GM20000 (cell line): ENCODE measurements at places on chromosomes 7 and 10.

- DNase-seq = no peak
These were observed 173.5 kb downstream of the KCNMA1 start for GRCh38 chr10:77463967-77464745.

DNA sequence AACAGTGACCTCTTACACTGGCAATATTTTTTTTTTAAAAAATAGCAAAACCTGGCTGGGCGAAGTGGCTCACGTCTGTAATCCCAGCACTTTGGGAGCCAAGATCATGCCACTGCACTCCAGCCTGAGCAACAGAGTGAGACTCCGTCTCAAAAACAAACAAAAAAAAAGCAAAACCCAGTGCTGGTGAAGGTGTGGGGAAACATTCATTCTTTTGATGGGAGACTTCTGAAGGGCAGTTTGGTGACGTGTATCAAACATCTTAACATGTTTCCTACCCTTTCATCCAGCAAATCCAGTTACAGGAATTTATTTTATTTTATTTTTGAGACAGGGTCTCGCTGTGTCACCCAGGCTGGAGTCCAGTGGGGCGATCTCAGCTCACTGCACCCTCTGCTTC, 58.0 kb downstream of the CHST3 start:
- no peak for DNase-seq

DNA sequence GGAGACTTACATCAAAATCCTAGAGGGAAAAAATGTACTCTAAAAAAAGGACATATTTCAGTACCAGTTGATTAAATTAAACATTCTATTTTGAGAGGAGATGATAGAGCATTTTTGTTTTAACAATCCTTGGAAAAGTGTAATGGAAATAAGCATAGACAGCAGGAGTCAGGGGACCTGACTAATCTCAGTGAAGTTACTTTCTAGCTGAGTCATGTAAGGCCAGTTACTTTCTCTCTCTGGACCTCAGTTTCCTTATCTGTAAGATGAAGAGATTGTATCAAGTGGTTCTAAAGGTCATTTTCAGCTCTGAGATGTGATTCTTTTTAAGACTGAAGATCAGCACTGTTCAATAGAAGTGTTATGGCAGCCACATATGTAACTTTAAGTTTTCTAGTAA, 44.1 kb downstream of the VTI1A start:
- DNase-seq = no peak

- DNase-seq = no peak
These were observed 1.3 kb downstream of the FAM20C start for GRCh38 chr7:193481-194251.

GRCh38 chr10:8502573-8502972, 448.1 kb downstream of the GATA3 start:
- no peak for DNase-seq

DNA sequence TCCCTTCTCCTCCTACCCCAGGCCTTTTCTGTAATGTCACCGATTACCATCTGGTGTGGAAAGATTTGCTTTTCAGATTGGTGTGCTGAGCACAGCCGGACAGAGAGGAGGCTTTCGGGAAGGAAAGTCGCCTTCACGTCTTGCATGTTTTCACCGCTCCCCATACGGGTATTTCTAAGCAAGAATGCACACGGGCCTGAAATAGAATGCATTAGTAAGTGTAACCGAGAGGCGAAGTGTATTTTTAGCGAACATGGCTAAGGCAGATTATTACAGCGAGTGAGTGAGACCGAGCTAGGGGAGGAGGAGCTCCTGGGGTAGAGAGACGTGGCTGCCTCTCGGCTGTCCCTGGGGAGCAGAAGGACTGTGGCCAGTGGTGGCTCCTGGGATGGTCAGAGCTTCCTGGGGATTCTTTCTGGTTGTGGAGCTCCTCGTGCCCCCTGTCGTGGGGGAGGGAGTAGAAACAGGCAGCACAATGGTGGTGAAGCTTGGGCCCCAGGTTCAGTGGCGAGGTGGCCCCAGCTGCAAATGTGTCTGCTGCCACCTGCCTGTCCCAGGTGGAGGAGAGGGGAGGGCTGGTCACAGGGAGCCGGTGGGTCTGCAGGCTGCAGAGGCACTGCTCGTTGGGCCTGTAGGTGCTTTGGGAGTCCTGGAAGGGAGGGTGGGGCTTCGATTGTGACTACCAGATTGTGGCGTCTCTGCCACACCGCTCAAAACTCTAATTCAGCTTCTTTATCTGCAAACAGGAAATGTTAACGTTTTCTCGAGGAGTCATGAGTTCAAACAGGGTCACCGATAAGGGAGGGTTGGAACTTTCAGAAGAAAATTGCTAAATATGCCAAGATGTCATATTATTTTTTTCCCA, 135.8 kb downstream of the CAMK1D start:
- peak; percentile 67 for DNase-seq

DNA sequence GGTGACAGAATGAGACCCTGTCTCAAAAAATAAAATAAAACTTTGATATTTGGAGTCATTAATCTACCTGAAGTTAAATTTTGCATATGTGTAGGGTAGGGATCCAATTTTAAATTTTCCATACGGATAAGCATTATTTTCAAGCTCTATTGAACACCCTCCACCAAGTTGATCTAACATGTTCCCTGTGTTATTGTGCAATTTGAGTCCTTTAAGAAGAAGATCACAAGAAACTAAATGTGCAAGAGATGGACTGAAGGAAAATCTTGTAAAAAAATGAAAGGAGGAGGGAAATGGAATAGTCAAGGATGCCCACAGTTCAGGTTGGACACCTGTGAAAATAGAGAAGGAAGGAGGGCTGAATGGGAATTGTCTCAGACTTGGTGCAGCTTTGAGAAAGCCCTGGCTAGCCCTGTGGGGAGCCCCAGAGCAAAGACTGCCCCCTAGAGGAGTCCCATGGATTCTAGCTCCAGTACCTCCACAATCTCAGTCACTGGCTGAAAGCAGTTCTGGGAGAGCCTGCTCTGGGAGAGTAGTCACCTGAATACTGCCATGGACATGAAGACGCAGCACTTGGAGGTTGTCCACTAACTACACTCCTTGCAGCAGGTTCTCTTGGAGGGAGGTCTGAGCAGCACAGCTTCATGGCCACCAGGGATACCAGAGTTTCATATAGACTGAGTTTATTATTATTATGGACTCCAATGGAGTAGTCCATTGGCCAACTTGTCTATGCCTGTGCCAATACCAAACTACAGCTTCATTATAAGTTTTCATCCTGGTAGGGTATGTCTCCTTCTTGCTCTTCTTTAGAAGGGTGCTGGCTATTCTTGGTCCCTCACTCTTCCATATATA, 5.7 kb upstream of the TIAL1 start:
- DNase-seq = peak; percentile 42

GRCh38 chr7:498678-499641, 20.7 kb downstream of the PDGFA start:
- no peak for DNase-seq

DNA sequence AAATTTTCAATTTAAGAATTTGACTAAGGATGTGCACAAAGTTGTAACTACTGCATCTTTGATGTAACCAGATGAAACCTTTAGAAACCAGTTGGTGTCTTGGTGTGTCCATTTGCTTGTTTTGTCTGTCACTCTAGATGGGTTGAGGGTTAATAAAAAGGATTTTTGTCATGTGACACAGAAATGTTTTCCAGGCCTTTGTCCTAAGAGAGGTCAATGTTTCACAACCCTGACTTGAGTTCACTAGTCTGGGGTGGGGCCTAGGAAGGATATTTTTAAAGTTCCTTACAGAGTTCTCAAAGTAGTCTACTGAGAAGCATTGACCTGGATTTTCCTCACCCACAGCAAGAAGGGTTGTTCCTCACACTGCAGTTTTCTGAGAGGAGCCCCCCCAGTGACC, 90.3 kb downstream of the HERPUD2 start:
- no peak for DNase-seq

- no peak for DNase-seq
These were observed 15.9 kb downstream of the NMT2 start for GRCh38 chr10:15152556-15152955.

GRCh38 chr10:133258818-133259601, 17.7 kb downstream of the ADAM8 start:
- DNase-seq = no peak

DNA sequence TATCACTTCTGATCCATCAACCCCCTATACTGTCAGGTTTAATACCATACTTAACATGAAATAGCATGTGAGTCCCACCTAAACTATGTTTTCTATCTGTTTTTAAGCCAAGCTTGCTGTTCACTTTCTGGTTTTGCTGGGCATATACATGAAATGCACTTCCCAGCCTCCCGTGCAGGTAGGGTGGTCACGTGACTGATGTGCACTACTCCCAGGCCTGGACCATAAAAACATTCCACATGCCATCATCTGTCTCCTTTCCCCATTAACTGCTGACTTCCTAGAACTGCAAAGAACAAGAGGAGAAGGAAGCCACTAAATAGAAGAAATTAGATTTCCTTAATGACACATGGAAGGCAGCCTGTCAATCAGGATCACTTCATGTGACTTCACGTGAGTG, 40.1 kb upstream of the CALD1 start:
- DNase-seq = no peak

DNA sequence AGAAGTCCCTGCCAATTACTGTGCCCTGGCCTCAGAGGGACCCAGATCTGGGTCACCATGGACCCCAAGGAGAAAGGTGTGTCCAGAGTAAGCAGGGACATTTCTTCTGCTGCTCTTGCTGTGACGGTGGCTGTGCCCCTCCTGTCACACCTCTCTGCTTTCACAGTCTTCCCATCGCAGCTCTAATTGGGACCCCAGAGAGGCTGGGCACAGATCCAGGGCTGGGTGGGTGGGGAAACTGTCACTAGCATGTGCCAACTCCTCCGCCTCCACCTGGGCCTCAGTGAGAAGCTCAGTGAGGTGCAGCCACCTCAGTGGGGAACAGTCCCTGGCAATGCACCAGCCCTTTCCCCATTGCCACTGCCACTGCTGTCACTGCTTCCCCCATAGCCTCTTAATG, 37.3 kb upstream of the ADCYAP1R1 start:
- no peak for DNase-seq

GRCh38 chr10:84523526-84523925, 195.1 kb downstream of the CCSER2 start:
- no peak for DNase-seq

GRCh38 chr7:66597461-66597860, 31.2 kb upstream of the KCTD7 start:
- DNase-seq = no peak

- DNase-seq = no peak
These were observed 45.7 kb downstream of the HIBADH start for GRCh38 chr7:27616914-27617548.

DNA sequence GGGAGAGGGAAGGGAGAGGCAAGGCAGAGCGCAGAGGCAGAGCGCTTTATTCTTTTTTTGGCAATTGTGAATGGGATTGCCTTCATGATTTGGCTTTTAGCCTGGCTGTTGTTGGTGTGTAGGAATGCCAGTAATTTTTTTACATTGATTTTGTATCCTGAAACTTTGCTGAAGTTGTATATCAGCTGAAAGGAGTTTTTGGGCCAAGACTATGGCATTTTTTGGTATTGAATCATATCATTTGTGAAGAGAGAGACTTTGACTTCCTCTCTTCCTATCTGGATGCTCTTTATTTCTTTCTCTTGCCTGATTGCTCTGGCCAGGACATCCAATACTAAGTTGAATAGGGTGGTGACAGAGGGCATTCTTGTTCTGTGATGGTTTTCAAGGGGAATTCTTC, 291.3 kb downstream of the REEP3 start:
- no peak for DNase-seq

DNA sequence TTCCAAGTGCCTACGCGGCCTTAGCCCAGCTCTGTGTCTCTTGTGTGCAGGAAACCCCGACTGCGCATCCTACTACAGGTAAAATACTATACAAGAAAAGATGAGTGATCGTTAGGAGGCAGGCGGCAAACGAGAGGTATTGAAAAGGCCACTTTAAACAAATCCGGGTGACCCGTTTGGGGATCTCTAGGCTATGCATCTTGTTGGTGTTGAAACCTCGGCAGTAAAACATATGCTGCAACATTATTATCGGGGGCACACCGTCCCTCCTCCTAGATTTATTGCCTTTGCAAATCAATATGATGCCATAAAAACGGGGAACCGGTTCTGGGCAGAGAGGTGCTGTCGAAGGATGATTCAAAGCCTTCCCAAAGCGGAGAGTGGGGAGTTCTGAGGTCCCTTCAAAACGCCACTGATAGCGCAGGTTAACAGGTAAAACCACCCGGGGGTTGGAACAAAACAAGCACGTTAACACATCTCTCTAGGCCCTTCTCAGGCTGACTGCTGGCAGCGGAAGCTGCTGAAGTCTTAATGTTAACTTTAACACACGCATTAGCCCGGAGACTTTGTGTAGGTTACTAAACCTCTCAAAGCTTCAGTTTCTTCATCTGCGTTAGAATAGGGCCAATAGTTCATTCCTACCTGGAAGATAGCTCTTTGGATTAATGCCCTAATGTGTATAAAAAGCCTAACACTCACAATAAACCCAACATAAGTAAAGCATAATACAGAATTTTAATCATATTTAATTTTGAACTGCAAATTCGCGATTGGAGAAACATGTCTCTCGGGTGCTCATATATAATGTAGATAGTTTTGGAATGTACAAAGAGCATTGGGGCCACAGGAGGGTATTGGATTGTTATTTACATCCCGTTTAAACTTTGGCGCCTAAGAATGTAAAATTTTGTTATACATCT, 2.6 kb upstream of the TBX20 start:
- DNase-seq = no peak

DNA sequence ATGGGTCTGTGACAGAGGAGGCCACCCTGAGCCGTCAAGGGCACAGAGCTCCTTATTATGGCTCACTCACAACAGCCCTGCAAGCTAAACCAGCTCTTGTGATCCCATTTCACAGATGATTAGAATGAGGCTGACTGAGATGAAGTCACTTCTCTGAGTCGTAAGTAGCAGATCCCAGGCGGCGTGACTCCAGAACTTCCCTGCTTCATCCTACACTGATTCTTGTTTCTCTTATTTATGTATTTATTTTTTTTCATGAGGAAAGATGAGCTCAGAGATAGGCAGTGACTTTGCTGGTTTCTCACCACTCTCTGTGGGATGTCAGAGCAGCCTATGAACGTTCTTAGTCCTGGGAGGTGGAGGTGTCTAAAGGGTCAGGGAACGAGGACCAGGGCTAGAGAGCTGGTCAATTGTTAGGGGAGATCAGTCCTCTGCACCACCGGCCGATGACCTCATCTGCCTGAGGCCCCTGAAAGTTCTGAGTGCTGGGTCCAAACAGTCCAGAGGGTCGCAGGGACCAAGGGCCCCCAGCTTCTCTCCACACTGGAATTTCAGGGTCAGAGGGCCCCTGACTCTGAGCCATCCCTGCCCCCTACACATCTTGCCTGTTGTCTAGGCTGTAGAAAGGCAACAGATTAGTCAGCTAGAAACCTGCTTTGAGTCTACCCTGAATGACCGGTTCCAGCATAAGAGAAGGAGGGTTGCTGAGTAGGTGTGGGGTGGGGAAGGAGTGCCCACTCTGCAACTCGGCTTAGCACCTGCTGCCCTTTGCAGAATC, 17.9 kb downstream of the CLRN3 start:
- DNase-seq = no peak

GRCh38 chr7:4134631-4135030, 547.5 kb upstream of the FOXK1 start:
- DNase-seq = no peak

DNA sequence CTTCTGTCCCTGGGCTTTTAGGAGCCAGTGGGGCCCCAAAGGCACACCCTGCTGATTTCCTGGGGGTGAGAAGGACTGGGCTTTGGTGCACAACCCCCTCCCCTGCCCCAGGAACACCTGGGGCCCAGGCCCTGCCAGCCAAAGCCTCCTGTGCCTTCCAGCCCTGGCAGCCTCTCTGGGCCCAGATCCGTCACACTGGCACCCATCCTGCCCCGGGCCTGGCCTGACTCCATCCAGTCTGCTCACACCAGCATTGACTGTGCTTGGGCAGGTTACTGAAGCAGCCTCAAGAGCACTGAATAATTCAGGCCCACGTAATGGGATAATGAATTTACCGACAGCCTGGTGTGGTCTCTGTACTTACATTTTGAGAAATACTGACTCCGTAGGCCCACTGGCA, 12.0 kb upstream of the COMTD1 start:
- no peak for DNase-seq
